ENCODE measurements at places on chromosomes 2 and 18. TPM values are rescaled to one million over a fixed set of nuclear protein-coding genes. Genes with fewer than 3 reads are reported as not detected.

DNA sequence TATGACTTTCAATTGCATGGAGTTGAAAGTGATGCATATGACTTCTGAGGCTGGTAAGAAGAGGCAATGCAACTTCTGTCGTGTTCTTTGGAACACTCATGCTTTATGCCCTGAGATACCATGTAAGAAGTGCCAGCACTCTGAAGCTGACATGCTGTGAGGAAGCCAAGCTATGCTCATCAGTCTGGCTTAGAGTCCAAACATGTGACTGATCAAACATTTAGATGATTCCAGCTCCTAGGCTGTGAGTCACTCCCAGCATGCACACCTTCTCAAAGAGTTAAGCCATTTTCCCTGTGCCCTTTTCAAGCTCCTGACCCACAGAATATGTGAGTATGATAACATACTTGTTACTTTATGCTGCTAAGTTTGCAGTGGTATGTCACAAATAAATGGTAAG, 15.8 kb upstream of the VRK2 start:
- no peak for DNase-seq

The CREB1 gene
- 68.4 TPM for total RNA-seq

The FBLN7 gene
- 0.15 TPM for total RNA-seq

DNA sequence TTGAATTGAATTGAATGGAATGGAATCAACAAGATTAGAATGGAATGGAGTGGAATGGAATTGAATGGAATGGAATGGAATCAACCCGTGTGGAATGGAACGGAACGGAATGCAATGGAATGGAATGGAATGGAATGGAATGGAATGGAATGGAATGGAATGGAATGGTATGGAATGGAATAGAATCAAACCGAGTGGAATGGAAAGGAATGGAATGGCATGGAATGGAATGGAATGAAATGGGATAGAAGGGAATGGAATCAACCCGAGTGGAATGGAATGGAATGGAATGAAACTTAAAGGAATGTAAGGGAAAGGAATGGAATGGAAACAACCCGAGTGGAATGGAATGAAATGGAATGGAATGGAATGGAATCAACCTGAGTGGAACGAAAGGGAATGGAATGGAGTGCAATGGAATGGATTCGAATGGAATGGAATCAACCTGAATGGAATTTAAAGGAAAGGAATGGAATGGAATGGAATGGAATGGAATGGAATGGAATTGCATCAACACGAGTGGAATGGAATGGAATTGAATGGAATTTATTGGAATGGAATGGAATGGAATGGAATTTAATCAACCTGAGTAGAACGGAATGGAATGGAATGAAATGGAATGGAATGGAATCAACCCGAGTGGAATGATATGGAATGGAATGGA, 1146.6 kb downstream of the RPIA start:
- DNase-seq: no peak

DNA sequence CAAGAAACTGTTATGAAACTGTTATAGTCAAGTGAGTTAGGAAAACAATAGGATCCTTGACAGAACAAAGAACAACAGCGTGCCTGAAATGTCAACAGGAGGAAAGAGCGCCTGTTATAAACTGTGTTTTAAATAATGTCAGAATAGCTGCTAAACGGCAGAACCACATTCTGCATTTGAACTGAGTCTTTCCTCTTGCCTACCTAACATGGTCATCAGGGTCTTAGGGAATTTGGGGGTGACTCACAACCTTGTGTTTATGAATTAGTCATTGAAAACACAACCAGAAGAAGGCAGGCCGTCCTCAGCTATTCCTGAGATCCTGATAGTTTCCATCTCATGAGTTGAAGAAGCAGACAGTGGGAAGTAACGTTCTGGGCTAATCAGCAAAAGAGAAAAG, 222.0 kb upstream of the FN1 start:
- DNase-seq: peak; percentile 97

GRCh38 chr18:12637901-12638643, 19.8 kb downstream of the SPIRE1 start:
- DNase-seq: no peak

DNA sequence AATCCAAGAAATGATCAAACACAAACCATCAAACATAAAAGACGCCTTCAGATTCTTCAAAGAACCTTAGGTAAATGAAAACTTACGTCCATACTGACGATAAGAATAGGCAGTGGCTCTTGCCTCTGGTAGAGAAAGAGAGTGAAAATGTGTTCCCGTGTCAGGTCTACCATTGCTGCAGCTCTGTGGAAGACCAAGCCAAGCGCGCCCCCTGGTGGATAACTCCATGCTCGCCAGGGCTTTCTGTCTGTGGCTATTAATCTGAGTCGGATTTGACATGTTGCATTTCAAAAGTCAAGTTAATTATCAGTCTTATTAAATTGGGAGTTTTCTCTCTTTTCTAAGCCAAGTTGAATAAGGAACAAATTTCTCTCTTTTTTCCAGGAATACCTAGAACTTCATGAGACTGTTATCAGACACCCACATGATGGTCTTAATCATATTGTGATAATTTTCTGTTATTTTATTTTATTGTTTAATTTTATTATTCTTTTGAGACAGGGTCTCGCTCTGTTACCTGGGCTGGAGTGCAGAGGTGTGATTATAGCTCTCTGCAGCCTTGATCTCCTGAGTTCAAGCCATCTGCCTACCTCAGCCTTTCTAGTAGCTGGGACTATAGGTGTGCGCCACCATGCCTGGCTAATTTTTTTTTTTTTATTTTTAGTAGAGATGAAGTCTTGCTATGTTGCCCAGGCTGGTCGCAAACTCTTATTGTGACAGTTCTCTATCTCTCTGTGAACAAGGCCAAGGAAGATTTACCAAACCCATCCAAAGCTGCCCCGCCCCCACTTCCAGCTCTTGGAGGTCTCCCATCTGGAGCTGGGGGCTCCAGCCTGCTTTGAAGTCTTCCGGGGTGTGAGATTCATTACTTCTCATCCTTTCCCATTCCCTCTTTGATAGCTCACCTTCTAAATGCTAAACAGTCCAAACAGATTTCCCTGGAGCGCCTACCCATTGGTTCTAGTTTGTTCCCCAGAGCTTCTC, 15.8 kb upstream of the ZAP70 start:
- peak; percentile 71 for DNase-seq

GRCh38 chr2:20594048-20594750, 56.7 kb downstream of the HS1BP3 start:
- DNase-seq: no peak

The SFTPB gene
- total RNA-seq: not detected

GRCh38 chr2:216551234-216552068, 52.8 kb downstream of the RPL37A start:
- DNase-seq: no peak

The TXNDC2 gene
- total RNA-seq: not detected

The CFAP65 gene
- not detected for total RNA-seq

The DSC1 gene
- total RNA-seq: not detected

DNA sequence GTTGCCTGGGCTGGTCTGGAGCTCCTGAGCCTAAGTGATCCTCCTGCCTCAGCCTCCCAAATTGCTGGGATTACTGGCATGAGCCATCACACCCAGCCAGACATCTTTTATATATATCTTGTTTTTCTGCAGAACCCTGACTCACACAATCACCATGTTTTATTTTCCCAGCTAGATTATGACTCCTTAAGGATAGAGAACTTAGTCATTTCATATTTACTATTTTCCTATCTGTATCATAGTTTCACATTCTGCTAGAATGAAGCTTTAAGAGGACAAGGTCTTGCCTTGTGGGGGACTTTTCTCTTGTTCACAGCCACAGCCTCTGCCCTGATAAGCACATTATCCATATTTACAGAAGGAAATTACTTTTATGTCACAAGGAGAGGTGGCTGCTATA, 73.9 kb downstream of the LBH start:
- DNase-seq: no peak

DNA sequence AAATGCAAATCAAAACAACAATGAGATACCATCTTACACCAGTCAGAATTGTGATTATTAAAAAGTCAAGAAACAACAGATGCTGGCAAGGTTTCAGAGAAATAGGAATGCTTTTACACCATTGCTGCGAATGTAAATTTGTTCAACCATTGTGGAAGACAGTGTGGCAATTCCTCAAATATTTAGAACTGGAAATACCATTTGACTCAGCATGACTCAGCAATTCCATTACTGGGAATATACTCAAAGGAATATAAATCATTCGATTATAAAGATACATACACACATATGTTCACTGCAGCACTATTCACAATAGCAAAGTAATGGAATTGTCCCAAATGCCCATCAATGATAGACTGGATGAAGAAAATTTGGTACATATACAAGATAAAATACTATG, 516.7 kb downstream of the ERBB4 start:
- peak; percentile 45 for DNase-seq

GRCh38 chr18:7577706-7578105, 10.6 kb downstream of the PTPRM start:
- DNase-seq: peak; percentile 72

GRCh38 chr2:219506802-219507526, 7.3 kb upstream of the ASIC4 start:
- peak; percentile 31 for DNase-seq

GRCh38 chr2:35199298-35199697, 1156.3 kb upstream of the CRIM1 start:
- DNase-seq: peak; percentile 9

The TCF23 gene
- not detected for total RNA-seq

The MPP4 gene
- total RNA-seq: not detected

The GALR1 gene
- not detected for total RNA-seq

GRCh38 chr18:8808001-8808400, 102.6 kb downstream of the MTCL1 start:
- DNase-seq: no peak

DNA sequence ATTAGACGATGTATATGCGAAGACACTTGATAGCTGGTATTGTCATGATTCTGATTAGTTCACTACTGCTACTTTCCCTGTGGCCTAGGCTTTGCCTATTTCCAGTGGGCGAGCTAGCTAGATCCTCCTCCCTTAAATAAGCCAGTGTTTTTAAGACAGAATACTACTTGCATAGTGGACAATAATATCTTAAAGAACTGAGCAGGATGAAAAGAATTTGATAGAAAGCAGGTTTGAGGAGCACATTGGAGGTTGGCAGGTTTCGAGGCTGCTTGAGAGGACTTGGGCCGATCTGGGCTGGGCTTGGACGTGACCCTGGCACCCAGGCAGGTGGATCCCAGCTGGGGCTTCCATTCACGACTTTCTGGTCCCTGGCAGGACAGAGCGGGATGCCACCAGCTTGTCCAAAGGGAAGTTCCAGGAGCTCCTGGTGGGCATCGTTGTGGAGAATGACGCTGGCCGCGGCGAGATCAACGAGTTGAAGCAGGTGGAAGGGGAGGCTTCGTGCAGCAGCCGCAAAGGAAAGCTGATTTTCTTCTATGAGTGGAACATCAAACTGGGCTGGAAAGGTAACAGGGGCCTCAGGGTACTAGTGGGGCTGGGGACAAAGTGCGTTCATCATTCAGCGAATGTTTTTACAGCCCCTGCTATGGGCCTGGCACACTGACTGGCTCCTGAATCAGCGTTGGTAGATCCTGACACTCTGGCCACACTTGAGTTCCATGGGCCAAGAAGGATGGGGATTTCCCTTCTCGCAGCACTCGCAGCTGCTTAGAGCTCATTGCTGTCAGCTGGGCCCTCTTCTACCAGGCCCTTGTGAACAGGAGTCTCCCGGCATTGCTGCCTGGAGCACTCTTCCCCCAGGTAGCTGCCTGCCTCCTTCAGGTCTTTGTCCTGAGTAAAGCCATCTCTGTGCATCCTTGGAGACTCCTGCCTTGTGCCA, 16.9 kb downstream of the C2orf74 start:
- peak; percentile 23 for DNase-seq

DNA sequence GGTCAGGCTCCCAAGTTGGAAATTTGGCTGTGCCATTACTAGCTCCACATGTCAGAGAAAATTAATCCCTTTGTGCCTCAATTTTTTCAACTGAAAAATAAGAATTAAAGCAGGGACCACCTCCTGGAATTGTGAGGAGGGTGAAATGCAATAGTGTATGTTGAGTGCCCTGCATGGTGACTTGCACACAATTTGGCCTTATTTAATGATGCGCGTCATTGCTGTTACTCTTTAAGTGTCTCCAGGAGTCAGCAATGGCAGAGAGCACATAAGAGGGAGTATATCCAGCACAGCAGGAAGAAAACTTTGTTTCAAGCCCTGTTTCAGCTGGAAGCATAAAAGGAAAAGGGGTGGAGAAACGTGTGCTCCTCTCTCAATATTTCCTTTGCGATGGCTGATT, 215.8 kb downstream of the ALK start:
- no peak for DNase-seq

- no peak for DNase-seq
Observed at GRCh38 chr2:159154366-159154765, 132.1 kb downstream of the WDSUB1 start.

The CYP27C1 gene
- 1.5 TPM for total RNA-seq

The PRKAG3 gene
- total RNA-seq: not detected

GRCh38 chr2:142827170-142827569, 50.3 kb upstream of the KYNU start:
- no peak for DNase-seq

The CHRND gene
- total RNA-seq: not detected

The IFT172 gene
- 12.2 TPM for total RNA-seq

The C2orf81 gene
- total RNA-seq: 3.9 TPM

The XDH gene
- total RNA-seq: 2.0 TPM

DNA sequence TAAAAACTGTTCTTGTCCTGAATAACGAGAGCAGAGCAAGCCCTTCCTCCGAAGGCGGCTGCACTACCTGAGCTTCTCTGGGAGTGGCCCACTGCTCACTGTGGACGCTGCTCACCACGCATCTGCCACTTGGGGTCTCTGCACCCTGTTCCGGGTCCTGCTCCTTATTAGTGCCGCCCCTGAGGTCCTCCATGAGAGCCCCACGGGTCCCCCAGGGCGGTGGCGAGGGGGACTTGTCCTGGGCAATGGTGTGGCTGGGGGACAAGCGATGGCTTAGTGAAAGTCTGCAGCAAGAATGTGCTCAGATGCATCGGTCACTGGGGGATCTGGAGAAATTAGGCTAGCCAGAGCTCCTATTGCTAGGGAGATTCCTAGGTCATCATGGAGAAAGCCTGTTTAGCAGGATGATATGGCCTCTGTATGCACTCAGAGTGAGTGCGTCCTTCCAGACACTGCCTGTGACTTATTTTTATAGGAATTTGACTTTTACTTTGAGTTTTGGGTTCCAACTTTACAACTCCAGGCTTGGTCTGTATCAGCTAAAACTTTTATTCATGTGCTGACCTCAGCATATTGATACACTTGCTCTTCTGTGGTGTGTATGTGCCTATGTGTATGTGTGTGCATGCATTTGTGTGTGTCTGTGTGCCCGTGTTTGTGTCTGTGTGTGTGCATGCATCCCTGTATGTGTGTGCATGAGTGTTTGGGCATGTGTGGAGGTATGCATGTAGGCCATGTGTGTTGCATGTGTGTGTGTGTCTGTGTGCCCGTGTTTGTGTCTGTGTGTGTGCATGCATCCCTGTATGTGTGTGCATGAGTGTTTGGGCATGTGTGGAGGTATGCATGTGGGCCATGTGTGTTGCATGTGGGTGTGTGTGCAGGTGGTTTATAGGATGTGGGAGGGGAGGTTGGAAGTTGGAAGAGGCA, 129.5 kb downstream of the SNTG2 start:
- DNase-seq: no peak
